ENCODE measurements at places on chromosomes 7 and 10.

DNA sequence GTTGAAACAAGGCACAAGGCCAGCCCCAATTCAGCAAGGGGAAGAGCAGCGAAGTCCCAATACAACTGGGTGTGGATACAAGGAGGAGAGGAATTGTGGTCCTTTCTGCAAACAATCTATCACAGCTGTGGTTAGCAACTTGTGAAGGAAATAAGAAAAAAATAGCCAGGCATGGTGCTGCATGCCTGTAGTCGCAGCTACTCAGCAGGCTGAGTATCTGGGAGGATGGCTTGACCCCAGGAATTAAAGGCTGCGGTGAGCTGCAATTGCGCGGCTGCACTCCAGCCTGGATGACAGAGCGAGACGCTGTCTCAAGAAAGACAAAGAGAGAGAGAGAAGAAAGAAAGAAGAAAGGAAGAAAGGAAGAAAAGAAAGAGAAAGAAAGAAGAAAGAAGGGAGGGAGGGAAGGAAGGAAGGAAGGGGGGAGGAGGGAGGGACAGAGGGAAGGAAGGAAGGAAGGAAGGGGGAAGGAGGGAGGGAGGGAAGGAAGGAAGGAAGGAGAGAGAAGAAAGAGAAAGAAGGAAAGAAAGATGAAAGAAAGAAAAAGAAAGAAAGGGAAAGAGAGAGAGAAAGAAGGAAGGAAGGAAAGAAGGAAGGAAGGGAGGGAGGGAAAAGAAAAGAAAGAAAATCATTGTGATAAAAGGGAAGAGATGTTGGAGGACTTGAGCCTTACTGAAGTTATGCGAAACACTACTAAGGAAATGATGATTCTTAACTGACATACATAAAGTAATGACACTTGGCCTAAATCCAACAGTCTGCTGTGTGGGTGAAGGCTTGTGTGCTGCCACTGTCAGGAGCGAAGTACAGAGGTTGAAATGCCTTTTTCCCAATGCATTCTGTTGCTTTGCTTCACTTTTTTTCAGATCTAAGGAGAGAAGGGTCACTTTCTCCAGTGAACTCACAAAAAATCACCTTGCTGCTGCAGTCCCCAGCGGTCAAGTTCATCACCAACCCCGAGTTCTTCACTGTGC is 117.0 kb upstream of the STK17A start:
- no peak for DNase-seq

DNA sequence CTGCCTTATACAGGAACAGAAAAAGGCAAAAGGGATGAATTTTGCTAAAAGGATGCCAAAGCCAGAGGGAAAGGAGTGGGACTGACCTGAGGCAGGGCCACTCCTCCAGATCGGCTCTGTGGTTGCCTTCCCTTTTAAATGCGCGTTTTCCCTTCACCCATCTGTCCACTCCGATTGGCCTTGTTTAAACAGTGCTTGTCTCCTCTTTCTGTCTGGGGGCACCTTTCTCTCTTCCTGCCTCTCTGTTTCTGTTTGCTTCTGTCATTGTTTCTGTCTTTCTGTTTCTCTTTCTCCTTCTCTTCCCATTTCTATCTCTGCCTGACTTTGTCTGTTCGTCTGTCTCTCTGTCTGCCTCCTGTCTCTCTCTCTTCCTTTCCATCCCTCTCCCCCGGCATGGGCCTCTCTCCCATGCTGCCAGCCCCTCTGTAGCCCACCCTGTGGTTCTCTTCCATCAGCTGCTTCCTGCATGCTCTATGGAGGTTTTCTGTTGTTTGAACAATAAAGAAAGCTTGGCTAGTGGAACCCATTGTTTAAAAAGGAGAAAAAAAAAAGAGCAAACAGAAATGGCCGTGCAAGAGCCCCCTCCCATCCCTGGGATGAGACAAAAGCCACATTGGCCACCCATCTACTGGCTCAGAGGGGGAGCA is 29.5 kb upstream of the HSPB1 start:
- DNase-seq, result no peak

- DNase-seq, result no peak
Measured at GRCh38 chr7:132451161-132451560, 125.1 kb downstream of the PLXNA4 start.

- DNase-seq, result no peak
Measured at GRCh38 chr7:151157645-151158329, 9.7 kb downstream of the GBX1 start.

- DNase-seq, result no peak
Measured at GRCh38 chr10:126734967-126735366, 64.5 kb upstream of the C10orf90 start.

DNA sequence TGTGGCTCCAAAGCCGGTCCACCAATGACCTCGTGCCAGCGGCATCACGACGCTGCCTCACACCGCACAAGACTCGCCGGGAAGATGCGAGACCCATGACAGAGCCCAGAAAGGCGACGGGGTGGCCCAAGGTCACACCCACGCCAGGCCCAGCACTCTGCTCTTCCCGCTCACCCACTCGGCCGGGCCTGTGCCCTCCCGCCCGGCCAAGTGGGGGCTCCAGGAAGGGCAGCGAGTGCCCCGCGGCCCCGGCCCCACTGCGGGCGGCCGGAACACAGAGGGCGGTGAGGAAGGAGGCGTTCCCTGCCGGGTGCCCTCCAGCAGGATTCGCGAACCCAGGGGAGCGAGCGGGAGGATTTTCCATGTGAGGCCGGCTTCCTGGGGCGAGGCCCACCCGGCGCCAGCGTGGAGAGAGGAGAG is 56.3 kb downstream of the PDGFA start:
- no peak for DNase-seq

DNA sequence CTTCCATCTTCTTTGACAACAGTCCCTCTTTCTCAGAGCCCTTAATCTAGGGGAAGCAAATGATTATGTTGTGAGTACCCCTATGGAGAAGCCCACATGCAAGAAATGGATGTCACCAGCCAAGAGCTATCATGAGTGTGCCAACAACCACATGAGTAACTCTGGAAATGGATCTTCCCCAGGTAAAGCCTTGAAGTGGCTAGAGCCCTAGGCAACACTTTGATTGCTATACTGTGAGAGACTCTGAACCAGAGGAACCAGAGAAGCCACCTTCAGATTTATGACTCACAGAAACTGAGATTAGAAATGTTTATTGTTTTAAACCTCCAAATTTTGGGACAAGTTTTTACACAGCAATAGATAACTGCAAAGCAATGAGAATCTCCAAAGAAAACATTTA is 60.9 kb upstream of the COL1A2 start:
- no peak for DNase-seq

- no peak for DNase-seq
Measured at GRCh38 chr10:110498982-110499795, 1.5 kb downstream of the DUSP5 start.

GRCh38 chr7:128067983-128068382 is 36.7 kb upstream of the LRRC4 start:
- DNase-seq, result no peak

- DNase-seq, result no peak
Measured at GRCh38 chr10:80487421-80487785, 33.3 kb downstream of the TSPAN14 start.

- DNase-seq, result no peak
Measured at GRCh38 chr7:114708646-114709045, 213.2 kb upstream of the MDFIC start.

GRCh38 chr7:92456236-92456635 is 9.0 kb downstream of the GATAD1 start:
- no peak for DNase-seq

GRCh38 chr7:142359694-142360279 is 101.9 kb upstream of the PRSS58 start:
- DNase-seq, result no peak

GRCh38 chr10:13631594-13631993 is 44.8 kb downstream of the PRPF18 start:
- DNase-seq, result no peak

DNA sequence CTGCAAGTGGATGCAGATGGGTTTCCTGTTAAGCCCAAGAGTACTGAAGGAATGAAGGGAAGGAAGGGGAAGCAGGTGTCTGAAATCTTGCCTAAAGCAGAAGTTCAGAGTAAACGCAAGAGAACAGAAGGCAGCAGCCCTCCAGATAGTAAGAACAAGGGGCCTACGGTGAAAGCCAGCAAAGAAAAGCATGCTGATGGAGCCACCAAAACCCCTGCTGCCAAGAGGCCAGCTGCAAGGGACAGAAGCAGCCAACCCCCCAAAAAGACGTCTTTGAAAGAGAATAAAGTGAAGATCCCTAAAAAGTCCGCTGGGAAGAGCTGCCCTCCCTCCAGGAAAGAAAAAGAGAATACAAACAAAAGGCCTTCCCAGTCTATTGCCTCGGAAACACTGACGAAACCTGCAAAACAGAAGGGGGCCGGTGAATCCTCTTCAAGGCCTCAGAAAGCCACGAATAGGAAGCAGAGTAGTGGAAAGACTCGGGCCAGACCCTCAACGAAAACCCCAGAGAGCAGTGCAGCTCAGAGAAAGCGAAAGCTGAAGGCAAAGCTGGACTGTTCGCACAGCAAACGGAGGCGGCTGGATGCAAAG is 152.5 kb downstream of the LCOR start:
- DNase-seq, result no peak

GRCh38 chr7:146214842-146215241 is 98.2 kb downstream of the CNTNAP2 start:
- DNase-seq, result no peak

DNA sequence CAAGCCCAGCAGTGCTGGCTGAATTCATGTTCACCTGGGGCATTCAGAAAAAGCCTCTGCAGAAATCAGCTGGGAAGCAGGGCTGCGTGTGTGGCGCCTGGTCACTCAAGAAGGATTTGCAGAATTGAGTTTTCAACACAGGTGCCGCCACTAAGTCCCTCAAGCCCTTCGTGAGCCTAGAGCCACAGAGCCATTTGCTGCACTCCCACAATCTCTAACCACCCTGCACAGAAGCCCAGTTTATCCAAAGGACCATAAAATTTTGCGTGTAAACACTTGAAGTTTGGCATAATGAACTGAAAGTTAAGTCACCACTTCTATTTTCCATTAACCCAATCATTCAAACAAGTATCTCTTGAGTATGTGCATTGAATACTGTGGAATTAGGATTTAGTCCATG is 136.2 kb downstream of the DIP2C start:
- no peak for DNase-seq

- DNase-seq, result no peak
Measured at GRCh38 chr7:55488216-55488615, 84.1 kb downstream of the VOPP1 start.

GRCh38 chr7:41503438-41503837 is 199.5 kb downstream of the INHBA start:
- no peak for DNase-seq

GRCh38 chr10:57338823-57339558 is 928.7 kb downstream of the IPMK start:
- DNase-seq, result no peak

DNA sequence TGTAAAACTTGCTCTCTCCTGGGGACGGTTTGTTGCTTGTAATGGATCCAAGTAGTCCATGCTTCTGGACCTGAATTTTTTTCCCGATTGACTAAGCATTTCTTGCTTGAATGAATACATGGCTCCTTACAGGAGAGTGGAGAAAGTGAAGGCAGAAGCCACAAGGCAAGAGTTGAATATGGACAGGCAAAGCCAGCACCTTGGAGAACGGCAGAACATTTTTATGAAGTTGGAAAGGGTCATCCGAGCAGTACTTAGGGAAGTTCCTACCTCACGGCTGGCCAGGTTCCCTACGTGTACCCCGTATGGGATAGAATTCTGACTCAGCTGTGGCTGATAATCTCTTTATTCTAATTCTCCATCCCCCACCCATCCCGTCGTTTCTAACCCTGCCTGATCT is 50.6 kb upstream of the MGAM2 start:
- no peak for DNase-seq

DNA sequence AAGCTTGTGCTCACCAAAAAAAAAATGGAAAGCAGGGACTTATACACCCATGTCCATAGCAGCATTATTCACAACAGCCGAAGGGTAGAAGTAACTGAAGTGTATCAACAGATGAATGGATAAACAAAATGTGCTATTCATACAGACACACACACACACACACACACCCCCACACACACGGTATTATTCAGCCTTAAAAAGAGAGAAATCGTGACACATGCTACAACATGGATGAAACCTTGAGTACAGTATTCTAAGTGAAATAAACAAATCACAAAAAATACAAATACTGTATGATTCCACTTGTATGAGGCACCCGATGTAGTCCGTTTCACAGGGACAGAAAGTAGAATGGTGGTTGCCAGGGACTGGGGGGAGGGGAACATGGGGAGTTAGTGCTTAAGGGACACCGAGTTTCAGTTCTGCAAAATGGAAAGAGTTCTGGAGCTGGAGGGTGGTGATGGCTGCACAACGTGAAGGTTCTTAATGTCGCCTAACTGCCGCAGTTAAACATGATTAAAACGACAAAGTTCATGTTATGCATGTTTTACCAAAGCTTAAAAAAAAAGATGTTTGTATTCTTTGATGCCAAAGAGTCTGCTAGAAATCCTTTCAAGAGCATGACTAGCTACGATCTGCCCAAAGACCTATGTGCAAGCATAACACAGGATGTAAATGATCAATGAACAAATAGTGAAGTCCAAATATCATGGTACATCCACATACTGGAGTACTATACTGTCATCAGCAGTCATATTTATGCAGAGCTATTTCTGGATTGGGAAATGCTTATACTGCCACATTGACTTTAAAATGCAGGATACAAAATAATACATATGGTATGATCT is 7.2 kb downstream of the TNS3 start:
- DNase-seq, result no peak

DNA sequence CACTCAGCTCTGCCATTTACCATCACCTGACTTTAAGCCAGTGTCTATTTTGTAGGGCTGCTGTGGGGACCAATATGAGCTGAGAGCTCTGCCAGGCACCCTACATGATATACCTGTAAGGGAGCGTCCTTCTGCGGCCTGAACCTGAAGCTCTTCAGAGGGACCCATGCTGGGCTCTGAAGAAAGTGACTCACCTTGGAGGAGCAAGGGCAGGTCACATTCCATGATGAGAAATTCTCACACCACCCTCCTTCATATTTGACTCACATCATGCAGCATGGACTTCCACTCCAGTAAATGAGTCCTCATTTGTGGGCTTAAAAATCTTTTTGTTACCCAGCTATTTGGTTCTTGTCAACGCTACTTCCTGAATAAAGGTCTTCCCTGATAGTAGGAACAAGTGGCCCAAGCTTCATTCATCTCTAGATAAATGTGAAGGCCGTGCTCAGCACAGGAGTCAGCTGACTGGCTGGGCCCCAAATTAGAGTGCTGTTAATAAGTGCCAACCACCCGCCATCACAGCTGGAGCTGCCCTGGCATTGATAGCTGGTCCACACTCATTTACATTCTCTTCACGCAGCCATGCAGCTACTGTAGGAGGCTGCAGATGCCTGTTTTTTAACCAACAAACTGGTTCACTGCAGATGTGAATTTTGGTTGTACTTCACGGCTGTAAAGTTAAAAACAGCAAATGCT is 78.4 kb downstream of the RNF216 start:
- DNase-seq, result no peak
